ENCODE measurements at places on chromosomes 2 and 18. TPM values are rescaled to one million over a fixed set of nuclear protein-coding genes. Genes with fewer than 3 reads are reported as not detected.

DNA sequence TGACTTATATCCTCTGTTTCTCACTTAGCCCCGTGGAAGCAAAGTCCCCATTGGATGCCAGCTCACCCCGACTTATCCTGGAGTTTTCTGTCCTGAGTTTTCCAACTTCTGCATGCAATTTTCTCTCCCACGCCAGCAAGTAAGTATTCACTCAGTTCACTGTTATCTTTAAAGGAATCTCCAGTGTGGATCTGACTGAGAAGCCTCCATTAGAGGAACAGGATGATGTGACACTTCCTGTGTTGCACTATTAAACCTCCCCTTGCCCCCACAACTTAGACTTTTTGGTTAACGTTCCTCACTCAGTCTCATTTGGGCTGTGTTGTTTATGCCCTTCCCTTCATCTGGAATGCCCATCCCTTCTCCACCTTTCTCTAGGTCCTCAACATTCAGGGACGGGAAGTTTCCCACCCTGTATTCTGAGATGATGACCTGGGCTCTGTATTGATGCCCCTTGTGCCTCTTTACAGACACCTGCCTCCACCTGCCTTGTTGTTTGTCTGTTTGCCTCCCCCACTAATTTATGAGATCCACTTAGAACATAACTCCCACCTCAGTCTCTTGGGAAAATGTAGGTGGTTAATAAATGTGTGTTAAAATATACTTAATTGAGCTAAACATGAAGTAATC, 536.1 kb upstream of the RAB6C start:
- H3K27me3 ChIP-seq: no peaks in the 10 kb centered on the region
- no peaks in the 10 kb centered on the region for H3K4me1 ChIP-seq

- H3K4me1 ChIP-seq: peaks cover 26% of the 10 kb centered on the region
- H3K27me3 ChIP-seq: no peaks in the 10 kb centered on the region
- no peak overlapping the region for H3K27ac ChIP-seq
- H3K36me3 ChIP-seq: no peaks in the 10 kb centered on the region
- H3K4me3 ChIP-seq: no peak overlapping the region
Observed at GRCh38 chr2:172288603-172289002, 138.8 kb upstream of the ITGA6 start.

DNA sequence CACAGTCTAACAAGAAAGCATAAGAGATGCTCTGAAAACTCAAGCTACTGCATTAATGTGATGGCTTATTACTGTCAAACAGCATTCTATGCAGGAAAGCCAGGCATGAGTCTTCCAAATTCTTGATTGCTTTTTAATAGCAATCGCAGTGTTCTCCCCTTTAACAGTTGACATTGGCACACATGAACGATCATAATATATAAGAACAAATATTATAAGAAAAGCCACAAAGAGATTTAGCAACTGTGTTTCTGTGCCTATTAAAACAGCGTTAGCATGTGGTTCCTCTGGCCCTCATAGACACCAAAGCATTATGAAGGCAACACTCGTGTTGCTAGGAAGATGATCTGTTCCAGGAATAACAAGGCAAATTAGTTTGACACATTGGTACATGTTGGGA, 245.0 kb downstream of the ACKR3 start:
- no peak overlapping the region for H3K4me3 ChIP-seq
- no peak for DNase-seq
- H3K4me1 ChIP-seq: no peaks in the 10 kb centered on the region
- H3K27me3 ChIP-seq: no peaks in the 10 kb centered on the region

GRCh38 chr2:101858910-101859309, 132.8 kb upstream of the IL1R2 start:
- H3K4me3 ChIP-seq: no peak overlapping the region
- H3K4me1 ChIP-seq: no peaks in the 10 kb centered on the region
- H3K36me3 ChIP-seq: peaks cover 46% of the 10 kb centered on the region
- H3K27ac ChIP-seq: no peak overlapping the region

DNA sequence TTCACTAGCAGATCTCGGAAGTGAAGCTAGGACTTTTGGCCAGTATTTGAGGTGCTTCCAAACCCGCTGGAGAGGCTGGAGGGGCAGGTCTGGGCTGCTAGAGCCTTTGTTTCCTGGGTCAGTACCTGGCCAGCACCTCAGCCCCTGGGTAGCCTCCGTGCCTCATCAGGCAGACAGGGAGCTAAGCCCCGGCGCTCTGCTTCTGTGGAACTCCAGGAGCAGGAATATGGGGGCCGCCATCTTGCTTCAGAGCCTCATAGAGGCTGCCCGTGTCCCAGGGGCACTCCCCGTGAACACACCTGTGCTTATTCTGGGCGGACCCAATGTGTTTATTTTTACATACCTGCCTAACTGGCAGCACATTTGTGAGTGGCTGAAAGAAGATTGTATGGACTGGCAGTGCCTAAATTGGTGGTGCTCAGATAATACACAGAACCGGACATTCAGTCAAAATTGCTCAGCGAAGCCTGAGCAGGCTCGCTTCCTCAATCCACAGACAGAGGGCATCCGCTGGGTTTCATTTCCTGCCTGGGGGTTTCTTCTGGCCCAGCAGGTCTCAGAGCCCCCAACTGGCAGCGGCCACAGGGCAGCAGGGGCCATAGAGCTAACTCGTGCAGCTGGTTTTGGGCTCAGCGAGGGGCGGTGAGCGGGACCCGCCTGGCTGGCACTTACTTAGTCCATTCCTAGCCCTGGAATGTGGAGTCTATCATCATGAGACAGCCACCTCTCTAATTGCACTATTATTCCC, 176.8 kb upstream of the ALKAL2 start:
- H3K27me3 ChIP-seq: peaks cover 24% of the 10 kb centered on the region
- no peak overlapping the region for H3K4me3 ChIP-seq
- H3K36me3 ChIP-seq: no peaks in the 10 kb centered on the region
- DNase-seq: no peak
- H3K27ac ChIP-seq: no peak overlapping the region

DNA sequence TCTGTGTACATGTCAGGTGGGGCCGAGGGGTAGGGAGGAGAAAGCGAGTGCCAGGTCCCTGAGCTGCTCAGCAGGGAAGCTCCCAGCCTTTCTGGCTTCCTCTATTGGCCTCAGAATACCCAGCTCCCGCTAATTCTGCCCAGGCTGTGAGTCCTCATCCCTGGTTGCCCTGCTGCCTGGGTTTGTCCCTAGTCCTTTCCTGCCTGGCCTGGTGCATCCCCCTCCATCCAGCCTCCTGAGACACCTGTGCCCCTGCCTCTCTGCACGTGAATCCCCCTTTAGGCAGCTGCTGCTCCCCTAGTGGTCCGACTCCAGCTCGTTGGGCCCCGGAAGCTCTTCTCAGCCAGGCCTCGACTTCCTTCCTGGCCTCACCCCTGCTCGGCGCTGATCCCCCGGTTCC, 54.6 kb downstream of the INHBB start:
- no peak overlapping the region for H3K27ac ChIP-seq
- H3K27me3 ChIP-seq: no peaks in the 10 kb centered on the region
- H3K4me3 ChIP-seq: no peak overlapping the region
- no peak for DNase-seq

- no peak for DNase-seq
- no peak overlapping the region for H3K4me3 ChIP-seq
- H3K27me3 ChIP-seq: no peaks in the 10 kb centered on the region
Observed at GRCh38 chr2:75238670-75239330, 39.5 kb upstream of the TACR1 start.

DNA sequence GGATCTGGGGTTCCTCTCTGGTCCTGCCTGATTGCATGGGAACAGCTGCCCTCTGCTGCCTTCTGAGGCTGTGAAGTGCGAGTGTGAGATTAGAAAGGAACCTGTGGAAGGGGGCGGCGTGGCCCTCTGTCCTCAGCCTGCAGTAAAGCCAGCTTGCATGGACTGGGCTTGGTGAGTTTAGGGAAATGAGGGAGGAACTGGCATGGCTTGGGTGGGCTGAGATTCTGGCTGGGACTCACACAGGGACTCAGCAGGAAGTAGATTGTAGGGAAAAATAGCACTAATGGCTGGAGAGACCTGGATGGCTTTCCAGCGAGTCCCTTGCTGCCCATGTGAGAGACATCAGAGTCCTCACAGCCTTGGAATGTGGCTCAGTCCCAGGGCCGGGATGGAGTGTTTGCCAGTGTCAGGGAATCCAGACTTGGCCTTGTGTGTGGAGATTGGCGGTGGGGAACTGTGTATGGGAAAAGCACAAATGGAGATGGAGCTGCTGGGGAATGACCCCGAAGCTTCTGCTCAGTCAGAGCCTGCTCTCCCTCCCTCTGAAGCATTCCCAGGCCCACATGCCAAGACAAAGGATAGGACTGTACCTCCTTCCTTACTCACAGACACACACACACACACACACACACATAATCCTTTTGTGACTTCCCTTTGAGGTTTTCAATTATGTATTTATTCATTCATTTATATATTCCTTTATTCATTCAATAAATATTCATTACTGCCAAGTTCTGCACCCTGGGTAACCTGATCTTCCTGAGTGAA, 115.4 kb downstream of the ACAA2 start:
- DNase-seq: no peak
- H3K27ac ChIP-seq: no peak overlapping the region
- no peak overlapping the region for H3K4me3 ChIP-seq
- no peaks in the 10 kb centered on the region for H3K4me1 ChIP-seq
- H3K36me3 ChIP-seq: no peaks in the 10 kb centered on the region

DNA sequence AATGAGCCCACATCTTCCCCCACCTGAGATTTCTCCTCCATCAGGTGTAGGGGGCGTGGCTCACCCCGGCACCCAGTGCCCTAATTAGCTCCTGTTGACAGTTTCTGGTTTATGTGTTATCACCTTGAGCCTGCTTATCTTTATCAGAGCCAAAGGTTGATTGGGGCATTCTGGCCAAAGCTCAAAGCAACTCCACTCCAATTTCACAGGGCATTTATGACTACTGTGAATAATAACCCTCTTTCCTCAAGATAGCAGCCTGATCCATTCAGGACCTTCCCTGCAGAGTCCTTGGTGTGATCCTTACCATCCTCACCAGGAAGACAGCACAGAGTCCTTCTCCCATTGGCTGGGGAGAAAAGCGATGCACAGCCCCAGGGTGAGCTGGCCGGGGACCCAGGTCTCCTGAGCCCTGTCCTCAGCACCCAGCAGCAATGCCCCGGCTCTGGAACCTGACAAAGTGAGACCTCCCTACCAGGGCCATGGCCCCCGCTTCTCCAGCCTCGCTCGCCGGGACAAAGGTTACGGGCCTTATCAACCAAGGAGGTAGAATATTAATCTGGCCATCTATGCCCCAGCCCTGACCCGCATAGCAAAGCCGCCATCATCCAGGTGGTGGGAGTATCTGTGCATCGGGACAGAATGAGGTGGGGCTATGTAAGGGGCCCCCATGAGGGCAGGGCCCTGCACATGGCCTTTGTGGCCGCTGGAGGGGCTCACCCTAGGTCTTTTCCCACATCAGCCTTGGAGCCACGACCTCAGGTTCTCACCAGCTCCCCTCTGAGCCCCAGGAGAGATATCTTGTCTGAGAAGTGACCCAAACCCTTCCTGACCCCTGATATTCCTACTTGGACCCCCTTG, 64.5 kb downstream of the ZFP36L2 start:
- no peak overlapping the region for H3K27ac ChIP-seq
- peaks cover 22% of the 10 kb centered on the region for H3K4me1 ChIP-seq
- H3K4me3 ChIP-seq: no peak overlapping the region
- DNase-seq: no peak
- no peaks in the 10 kb centered on the region for H3K27me3 ChIP-seq
- H3K36me3 ChIP-seq: no peaks in the 10 kb centered on the region

DNA sequence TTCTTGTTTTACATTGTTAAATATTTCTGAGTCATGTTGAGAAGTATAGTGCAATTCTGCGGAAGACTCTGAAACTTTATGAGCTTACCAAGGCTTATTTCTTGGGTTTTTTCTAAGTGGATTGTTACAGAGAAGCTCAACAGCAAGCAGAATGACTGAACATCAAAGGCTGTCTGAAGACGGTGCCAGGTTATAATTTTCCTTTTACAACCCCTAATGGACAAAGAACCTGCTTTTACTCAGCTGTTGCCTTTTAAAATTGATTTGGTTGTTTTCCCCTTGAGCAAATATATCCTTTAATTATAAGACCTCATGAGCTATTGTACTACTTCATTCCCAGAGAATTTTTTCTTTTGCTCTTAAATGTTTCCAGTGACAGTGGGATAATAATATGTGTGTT, 41.6 kb downstream of the LAMA3 start:
- no peaks in the 10 kb centered on the region for H3K36me3 ChIP-seq
- H3K27ac ChIP-seq: no peak overlapping the region
- DNase-seq: no peak
- H3K4me1 ChIP-seq: no peaks in the 10 kb centered on the region
- no peak overlapping the region for H3K4me3 ChIP-seq
- H3K27me3 ChIP-seq: no peaks in the 10 kb centered on the region

DNA sequence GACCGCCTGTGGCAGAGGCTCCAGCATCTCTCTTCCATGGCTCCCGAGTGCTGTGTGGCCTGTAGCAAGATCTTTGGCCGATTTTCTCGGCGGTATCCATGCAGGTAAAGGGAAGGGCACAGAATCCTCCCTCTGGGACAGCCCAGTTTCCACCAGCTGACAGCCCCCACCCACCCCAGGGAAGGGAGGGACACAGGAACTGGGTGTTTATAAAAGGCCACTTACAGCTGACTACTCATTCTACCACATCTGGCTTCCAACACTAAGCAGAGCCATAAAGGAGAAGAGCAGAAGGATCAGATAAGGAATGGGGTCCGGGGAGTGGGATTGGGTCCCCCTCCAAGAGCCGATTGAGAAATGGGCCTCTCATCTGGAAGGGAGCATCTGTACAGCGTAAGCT, 20.2 kb downstream of the RUFY4 start:
- no peak overlapping the region for H3K4me3 ChIP-seq
- H3K36me3 ChIP-seq: no peaks in the 10 kb centered on the region
- no peaks in the 10 kb centered on the region for H3K4me1 ChIP-seq
- no peak overlapping the region for H3K27ac ChIP-seq
- DNase-seq: no peak

DNA sequence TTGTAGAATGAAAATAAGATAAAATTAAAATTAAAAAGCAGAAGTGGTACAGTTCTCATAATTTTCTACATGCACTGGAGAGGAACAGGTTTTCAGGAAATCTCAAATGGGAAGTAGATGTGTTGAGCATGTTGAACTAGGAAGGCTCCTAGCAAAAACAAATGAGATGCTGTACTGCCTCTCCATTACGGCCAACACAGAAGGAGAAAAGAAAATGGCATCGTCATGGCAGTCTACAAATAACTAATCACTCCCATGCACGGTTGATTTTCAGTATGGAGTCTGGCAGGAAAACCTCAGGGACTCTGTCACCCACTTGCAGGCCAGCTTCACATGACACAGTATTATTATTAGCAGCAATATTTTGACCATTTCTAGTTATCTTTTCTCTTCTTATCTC, 278.7 kb downstream of the NRXN1 start:
- no peak overlapping the region for H3K4me3 ChIP-seq
- no peaks in the 10 kb centered on the region for H3K27me3 ChIP-seq
- no peaks in the 10 kb centered on the region for H3K36me3 ChIP-seq
- no peak overlapping the region for H3K27ac ChIP-seq
- H3K4me1 ChIP-seq: no peaks in the 10 kb centered on the region

The REV1 gene
- 17.3 TPM for total RNA-seq

The HOXD1 gene
- total RNA-seq: not detected

The PTH2R gene
- not detected for total RNA-seq

Data from gastrocnemius medialis (tissue), 4 donors.